ENCODE measurements at places on chromosomes 3 and 15.

DNA sequence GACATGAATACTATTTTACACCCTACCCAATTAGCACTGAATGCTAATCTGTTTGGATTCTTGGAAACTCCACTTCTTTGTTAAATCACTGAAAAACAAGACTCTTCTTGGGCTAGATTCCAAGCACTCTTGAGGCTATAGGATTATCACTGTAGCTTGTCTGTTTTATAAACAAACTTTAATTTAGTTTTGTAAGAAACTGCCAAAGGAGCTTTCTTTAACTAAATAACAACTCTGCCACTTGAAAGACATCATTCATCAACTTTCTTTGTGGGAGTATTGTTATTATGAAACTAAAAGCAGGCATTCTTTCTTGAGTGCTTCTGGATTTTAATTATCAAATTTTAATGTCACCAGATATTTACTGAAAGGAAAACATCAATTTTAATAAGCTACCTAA is 24.1 kb downstream of the CBLB start:
- DNase-seq, result no peak

- no peak for DNase-seq
Measured at GRCh38 chr15:25408929-25409328, 29.9 kb downstream of the UBE3A start.

DNA sequence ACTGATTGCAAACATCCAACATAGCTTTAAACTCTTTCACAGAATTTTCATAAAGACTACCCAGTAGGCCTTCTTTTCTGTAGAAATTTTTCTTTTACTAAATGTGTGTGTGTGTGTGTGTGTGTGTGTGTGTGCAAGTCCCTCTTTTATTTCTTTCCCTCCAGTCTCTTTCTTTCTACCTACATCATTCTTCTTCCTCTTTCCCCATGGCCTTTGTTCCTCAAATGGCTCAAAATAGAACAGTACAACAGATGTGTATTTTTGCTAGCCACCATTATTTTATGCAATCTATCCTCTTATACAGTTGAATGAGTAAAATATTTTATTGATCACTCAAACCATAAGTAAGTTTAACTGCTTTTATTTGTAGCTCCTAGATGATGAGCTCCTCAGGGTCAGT is 76.4 kb downstream of the USF3 start:
- DNase-seq, result no peak

- DNase-seq, result no peak
Measured at GRCh38 chr15:68650901-68651709, 72.3 kb downstream of the CORO2B start.

GRCh38 chr15:73681856-73682599 is 2.2 kb upstream of the CD276 start:
- DNase-seq, result no peak

DNA sequence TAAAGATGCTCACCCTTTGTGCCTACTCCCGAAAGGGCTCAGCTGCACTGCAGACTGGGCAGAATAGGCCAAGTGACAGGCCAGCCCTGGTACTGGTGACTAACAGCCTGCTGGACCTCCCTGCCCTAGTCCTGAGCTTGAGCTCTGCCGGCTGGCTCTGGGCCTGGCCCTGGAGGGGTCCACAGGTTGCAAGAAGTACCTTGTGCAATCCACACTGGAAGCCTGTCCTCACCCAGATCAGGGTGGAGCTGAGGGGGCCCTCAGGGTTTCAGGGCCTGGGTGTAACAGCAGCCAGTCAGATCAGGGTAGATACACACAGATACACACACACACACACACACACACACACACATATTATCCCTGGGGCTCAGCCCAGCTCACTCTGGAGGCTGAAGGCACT is 27.3 kb upstream of the PLA2G4D start:
- no peak for DNase-seq

- DNase-seq, result no peak
Measured at GRCh38 chr3:192514081-192514753, 213.1 kb downstream of the FGF12 start.

- peak; percentile 32 for DNase-seq
Measured at GRCh38 chr15:68930268-68931022, at the start of gene SPESP1. TSS of gene SPESP1 (plus strand) at chr15:68930525. CDS start at chr15:68930654, 129 bp downstream.

DNA sequence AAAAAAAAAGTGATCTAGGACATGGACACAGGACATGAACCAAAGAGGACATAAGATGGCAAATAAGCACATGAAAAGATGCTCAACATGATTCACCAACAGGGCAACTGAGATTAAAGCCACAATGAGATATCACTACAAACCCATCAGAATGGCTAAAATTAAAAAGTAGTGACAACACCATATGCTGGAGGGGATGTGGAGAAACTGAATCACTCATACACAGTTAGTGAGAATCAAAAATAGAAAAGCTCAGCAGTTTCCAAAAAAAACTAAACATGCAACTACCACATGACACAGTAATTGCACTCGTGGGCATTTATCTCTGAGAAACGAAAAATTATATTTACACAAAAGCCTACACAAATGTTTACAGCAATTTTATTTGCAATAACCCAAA is 27.9 kb upstream of the ACKR4 start:
- DNase-seq, result no peak

DNA sequence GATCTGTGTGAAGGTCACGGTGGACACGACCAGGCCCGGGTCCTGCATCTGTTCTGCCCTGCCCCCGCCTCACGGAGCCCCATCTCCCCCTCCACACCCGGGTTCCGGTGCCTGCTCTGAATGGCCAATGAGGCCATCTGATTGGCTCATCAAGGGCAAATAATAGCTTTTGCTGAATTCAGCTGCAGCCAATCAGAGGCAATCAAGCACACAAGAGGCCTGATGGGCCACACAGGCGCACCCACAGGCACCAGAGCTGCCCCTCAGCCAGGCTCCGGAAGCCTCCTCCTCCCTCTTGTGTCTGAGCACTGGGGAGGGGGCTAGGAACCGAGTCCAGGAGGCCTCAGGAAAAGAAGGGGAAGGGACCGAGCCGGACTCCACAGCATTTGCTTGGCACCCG is 49.5 kb downstream of the CACNA2D2 start:
- DNase-seq, result no peak

DNA sequence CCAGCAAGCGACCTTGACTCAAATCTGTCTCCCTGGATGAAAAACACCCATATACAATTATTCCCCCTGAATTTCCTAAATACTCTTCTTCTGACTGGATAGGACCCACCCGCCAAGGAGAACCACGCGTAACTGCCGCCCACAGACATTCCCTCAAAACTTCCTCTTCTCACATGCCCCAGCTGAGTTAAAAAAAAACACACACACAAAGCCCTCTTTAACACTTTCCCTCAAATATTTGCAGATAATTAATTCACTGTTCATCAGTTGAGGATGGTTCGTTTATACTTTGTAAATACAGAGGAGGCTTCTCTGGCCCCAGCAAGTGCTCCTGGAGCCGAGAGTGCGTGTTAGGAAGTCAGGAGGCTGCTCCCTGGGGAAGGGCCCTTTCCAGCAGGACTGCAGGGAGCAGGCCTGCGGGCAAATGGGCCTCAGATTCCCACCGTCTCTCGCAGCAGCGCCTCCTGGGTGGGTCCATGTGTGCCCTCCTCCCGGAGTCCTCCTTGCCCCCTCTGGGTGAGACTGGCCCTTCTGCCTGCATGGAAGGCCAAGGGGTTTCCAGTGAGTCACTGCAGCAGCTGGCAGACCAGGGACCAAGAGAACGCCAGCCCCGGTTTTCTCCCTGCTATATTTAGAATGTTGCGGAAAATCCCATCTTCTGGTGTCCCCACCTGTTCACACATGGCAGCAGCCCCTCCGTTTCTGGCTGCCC is 46.8 kb downstream of the MGLL start:
- no peak for DNase-seq

DNA sequence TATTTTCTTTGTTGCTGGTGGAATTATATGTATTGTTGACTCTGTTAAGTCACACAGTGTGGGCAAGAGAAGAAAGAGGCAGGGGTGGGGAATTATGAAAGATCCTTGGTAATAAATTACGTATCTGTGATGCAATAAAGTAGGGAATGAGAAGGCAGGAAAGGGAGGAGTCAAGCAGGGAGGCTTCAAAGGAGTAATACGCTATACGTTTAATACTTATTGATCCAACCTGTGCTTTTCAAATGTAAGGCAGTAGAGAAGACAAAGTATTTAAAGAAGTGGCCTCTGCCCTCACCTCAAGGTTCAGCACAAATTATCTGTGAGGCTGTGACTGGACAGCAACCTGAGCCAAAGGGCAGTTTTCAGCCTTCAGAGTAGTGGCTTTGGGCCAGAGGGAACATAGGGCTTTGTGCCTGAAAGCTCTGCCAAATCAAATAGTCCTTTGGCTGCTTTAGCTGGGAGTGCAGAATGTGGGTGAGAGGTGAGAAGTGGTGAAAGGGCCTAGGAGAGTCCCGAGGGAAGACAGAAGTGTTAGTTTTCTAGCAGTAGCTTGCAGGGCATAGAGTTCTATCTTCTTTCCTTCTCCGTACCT is 1.2 kb upstream of the PLIN1 start:
- DNase-seq, result no peak

GRCh38 chr15:43210807-43211206 is 10.0 kb downstream of the EPB42 start:
- DNase-seq, result no peak

- DNase-seq, result no peak
Measured at GRCh38 chr15:61639491-61639890, 410.4 kb upstream of the RORA start.

DNA sequence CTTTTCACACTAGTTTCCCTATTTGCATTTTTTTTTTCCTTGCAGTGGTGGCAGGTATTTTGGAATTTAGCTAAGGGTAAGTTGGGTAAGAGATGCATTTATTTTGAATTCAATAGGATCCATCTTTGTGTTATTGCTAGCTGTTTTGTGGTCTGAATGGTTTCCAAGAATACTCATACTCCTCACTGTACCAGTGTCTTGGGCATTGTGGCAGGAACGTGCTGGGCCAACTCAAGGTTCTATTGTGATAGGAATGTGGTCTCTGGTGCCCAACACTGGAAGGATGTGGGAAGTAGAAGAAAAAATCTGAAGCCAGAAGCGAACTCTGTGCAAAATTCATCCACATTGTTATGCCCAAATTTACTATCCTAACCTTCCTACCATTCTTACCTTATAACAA is 135.6 kb downstream of the RBMS3 start:
- DNase-seq, result no peak

- DNase-seq, result no peak
Measured at GRCh38 chr15:25710184-25710583, 152.9 kb downstream of the ATP10A start.

GRCh38 chr3:186614597-186615483 is 2.0 kb downstream of the AHSG start:
- peak; percentile 60 for DNase-seq

DNA sequence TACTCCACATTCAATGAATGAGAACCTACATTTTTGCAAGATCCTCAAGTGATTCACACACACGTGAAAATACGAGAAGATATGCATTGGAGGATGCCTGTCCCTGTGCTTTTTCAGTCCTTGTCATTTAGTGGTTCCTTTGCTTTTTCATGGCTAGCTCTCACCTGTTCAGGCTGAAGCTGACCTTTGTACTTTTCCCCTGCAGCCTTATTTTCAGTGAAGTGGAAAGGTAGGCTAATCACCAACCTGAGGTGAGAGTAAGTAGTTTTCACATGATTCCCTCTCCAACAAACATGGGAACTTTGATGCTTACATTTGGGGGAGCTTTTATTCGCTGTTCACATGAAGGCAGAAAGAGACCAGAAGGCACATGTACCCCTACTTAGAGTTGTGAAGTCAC is 8.3 kb downstream of the ITPR1 start:
- DNase-seq, result no peak

- DNase-seq, result no peak
Measured at GRCh38 chr3:32175607-32176197, 62.8 kb upstream of the CMTM8 start.

GRCh38 chr15:77024273-77025082 is 29.6 kb downstream of the PSTPIP1 start:
- peak; percentile 18 for DNase-seq

DNA sequence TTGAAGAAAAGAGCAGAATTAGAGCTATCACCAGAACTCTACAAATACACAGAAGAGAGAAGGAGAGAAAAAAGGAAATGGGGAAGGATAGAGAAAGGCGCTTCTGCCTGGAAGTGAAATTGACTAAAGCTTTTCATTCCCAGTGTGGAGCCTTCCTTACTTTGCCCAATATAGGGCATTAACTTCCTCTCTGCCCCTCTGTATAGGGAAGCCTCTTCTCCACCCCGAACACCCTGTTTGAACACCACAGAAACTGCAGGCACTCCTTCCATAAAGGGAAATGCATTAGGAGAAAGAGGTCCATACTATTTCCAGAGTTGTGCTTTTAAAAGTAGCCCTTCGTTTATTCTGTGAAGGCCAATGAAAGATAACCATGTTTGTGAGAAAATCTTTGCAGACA is 248.5 kb downstream of the RAP2B start:
- no peak for DNase-seq

DNA sequence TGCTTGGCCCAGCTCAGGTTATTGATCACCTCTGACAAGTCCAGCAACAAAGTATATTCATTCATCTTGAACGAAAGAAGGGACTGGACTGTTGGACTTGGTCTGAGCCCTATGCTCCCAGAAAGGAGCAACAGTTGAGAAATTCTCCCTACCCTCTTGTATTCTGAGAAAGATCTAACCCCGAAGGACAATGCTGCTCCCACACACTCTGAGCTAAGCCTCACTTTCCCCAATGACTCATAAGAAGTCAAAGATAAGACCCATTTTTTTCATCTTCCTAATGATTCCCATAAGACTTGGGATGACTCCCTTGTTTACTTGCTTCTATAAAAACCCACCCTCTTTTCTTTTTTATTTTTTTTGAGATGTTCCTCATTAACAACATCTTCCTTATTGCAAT is 549.4 kb upstream of the MDFIC2 start:
- DNase-seq, result no peak

DNA sequence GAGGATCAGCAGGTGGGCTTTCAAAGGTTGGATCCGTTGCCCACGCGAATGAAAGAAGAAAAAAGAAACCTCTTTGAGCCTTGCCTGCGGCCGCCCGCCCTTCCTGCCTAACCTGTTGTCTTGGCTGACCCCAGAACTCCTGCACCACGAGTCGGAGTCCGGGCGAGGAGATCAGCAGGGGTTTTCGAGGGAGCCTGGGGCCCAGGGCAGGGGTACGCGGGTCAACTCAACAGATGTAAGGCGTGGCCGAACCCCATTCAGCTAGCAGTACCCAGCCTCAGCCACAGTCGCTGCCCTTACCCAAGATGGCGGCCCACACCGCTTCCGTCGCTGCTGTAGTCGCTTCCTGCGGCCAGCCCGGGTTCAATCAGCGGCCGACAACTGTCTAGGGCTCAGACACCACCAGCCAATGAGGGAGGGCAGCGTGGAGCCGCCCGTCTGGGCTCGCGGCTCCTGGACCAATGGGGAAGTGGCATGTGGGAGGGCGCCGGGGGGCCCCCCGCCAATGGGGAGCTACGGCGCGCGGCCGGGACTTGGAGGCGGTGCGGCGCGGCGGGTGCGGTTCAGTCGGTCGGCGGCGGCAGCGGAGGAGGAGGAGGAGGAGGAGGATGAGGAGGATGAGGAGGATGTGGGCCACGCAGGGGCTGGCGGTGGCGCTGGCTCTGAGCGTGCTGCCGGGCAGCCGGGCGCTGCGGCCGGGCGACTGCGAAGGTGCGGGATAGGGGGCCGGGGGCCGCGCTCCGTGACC is at the start of gene MANF:
Gene MANF, plus strand, starts transcription at position 566 of the 748 bp plus-strand sequence. Its CDS starts 52 bp downstream, at position 618.
- DNase-seq, result peak; percentile 98

Data from occipital lobe (tissue), 3 donors.